AG08396 (cell line): ENCODE measurements at places on chromosomes 12 and 14.

GRCh38 chr14:39097159-39097558 is 5.9 kb downstream of the SEC23A start:
- DNase-seq: no peak

- no peak for DNase-seq
These were observed 288.4 kb downstream of the FBXL14 start for GRCh38 chr12:1305791-1306500.

- no peak for DNase-seq
These were observed 41.9 kb downstream of the SLC38A4 start for GRCh38 chr12:46783871-46784270.

GRCh38 chr12:27787559-27787958 is 7.5 kb upstream of the MANSC4 start:
- DNase-seq: peak; percentile 65

- no peak for DNase-seq
These were observed 82.8 kb downstream of the TNFAIP2 start for GRCh38 chr14:103206023-103206481.

DNA sequence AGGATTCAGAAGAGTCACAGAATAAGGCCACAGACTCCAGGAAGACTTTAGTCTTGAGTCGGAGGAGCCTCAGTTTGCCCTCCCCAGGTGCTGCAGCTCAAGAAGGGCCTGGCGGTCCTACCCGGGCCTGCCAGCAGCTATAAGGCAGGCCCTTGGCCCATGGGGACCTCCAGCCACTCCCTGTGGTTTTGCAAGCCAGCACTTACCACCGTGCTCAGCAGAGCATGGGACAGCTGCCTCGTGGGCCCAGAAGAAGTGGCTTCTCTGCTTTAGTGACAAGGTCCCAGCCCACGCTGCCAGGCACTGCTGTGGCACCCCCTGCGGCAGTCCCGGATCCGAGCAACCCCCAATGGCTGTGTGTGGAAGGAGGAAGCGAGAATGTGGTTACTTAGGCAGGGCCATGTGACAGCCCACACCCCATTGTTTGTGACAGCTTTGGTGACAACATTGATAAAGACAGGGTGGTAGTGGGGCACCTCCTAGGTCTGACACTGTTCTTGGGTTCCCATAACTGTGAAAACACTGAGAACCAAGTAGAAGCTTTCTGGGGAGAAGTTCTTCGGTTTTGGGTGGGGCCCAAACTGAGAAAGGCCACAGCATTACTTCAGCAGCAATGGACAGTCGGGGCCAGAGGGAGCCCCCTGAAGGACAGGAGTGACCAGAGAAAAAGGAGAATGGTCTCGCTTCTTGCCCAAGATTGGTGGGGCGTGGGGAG is at the start of gene SELPLG:
Gene SELPLG, minus strand, starts transcription at position 361 of the 715 bp plus-strand sequence. CDS start 9,587 bp downstream, outside the sequence.
- DNase-seq: no peak
